ENCODE measurements at places on chromosomes 1 and 21. TPM values are rescaled to one million over a fixed set of nuclear protein-coding genes. Genes with fewer than 3 reads are reported as not detected.

DNA sequence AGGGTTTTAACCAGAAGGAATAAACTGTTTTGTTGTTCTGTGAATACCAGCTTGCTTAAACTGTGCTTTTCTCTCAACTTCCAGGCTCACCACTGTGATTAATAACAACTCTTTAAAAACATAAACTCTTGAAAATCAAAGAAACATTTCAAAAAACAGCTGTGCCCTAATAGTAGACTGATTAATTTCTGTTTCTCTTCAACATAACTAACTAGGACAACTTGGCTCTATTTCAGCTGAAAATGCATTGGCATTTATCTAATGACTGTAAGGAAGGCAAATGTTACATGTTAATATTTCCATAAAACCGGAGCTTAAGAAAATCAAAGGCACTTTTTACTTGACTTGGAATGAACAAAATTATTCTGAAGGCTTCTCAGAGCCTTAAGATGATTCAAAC lies 656.1 kb upstream of the NEGR1 start:
- no peak for DNase-seq
- no peak overlapping the region for H3K4me3 ChIP-seq
- no peaks in the 10 kb centered on the region for H3K4me1 ChIP-seq
- H3K27me3 ChIP-seq = no peaks in the 10 kb centered on the region
- H3K27ac ChIP-seq = no peak overlapping the region

DNA sequence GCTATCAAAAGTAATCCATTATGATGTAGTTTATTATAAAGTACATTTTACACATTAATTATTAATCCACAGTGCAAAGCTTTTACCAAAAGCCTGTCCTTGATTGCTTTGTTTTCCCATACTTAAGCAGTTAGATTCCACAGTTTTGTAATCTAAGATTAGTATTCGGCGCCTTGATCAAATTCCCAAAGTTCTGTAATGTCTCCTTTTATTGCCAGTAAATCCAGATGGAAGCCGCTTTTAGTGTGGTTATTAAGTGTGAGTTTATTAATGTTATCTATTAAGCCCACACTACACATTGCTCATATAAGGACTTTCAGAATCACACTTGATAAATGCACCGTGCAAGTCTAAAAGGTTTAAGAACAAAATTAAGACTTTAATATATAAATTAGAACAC lies 199.2 kb upstream of the PKN2 start:
- H3K27me3 ChIP-seq = no peaks in the 10 kb centered on the region
- DNase-seq = no peak
- H3K27ac ChIP-seq = no peak overlapping the region

GRCh38 chr1:21706151-21706835 lies 37.1 kb upstream of the RAP1GAP start:
- no peak overlapping the region for H3K4me3 ChIP-seq
- H3K36me3 ChIP-seq = peaks cover 74% of the 10 kb centered on the region
- no peaks in the 10 kb centered on the region for H3K27me3 ChIP-seq

GRCh38 chr1:170436928-170437327 lies 95.0 kb upstream of the GORAB start:
- DNase-seq = no peak
- no peaks in the 10 kb centered on the region for H3K4me1 ChIP-seq
- H3K27me3 ChIP-seq = no peaks in the 10 kb centered on the region
- H3K4me3 ChIP-seq = no peak overlapping the region
- no peak overlapping the region for H3K27ac ChIP-seq

GRCh38 chr1:178706432-178706831 lies 18.6 kb upstream of the RALGPS2 start:
- no peak for DNase-seq
- H3K27me3 ChIP-seq = peaks cover 4% of the 10 kb centered on the region
- no peak overlapping the region for H3K4me3 ChIP-seq
- H3K4me1 ChIP-seq = no peaks in the 10 kb centered on the region
- H3K36me3 ChIP-seq = no peaks in the 10 kb centered on the region

The UBE2U gene
- total RNA-seq = not detected
